ENCODE measurements at places on chromosomes 2 and 18.

- DNase-seq, result no peak
Observed at GRCh38 chr2:170247882-170248393, 70.0 kb downstream of the MYO3B start.

GRCh38 chr2:140353541-140353940 lies 1573.4 kb upstream of the NXPH2 start:
- no peak for DNase-seq

DNA sequence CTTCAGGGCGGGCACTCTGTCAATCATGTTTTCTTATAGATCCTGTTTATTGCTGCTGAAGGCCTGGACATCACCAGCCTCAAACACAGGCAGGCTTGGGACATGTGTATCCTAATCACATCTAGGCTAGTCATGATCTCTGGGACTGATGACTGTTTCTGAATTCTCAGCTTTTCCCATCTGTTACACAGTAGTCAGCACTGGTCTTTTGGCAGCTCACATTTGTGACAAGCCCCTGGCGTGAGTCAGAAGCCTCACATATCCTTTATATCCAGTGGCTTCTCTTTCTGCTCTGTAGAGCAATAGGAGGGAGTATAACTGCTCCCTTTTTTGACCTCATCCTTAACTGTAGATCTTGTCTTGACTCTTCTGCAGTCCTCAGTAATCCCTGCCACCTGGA lies 4.5 kb downstream of the SEMA4F start:
- DNase-seq, result no peak

GRCh38 chr2:237164474-237165042 lies 78.9 kb downstream of the COPS8 start:
- DNase-seq, result no peak

DNA sequence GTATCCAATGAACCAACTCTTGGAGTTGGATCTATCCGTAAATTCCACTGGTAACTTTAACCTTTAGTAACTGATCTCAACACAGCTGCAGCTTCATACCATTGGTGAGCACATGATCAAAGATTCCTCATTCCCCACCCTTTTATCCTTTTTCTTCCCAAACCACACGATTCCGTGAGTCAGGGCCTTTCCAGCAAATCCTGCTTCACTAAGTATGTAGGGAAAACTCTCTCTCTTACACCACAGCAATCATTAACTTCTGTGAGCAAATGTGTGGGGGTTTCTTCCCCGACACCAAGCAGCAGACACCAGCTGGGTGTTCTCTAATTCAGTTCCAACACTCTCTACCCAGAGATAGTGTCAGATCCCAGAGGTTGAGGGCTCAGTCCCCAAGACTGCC lies 23.5 kb downstream of the ELP2 start:
- no peak for DNase-seq

- no peak for DNase-seq
Observed at GRCh38 chr2:226847090-226847489, 11.2 kb downstream of the RHBDD1 start.

DNA sequence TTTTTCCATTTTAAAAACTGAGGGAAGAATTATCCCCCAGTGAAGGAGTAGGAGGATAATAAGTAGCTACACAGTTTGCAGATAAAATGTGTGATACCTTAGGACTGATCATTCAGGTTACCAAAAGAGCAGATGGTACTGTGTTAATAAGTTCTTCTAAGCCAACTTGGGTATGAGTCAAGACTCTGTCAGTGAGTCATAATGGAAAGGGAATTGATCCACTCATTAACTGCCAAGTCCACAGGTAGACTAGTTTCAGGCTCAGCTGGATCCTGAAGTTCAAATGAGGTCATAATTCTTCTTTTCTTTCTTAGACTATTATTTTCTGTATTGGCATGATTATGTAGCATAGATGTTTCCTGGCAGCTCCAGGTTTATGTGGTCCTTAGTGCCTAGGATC lies 142.4 kb upstream of the ALPP start:
- DNase-seq, result no peak

- no peak for DNase-seq
Observed at GRCh38 chr2:60298006-60298696, 255.3 kb downstream of the BCL11A start.

- no peak for DNase-seq
Observed at GRCh38 chr2:219362524-219363164, 25.1 kb downstream of the DNPEP start.

DNA sequence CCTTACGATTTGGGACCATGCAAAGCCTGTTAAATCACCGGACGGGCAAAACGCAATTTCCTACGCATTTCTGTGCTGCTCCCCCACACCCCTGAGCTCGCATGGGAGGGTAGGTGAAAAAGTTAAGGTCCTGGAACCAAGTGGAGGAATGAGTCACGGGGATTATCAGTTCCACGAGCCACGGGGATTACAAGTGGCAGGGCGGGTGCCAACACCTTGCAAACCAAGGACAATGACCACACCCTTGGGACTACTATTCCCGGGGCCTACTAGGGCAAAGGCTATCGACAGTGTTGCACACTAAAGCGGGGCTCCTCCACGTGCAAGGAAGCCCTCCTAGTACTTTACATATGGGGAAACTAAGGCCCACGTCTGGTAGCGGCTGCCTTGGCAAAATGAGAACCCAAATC lies 447 bp downstream of the RETSAT start:
- no peak for DNase-seq

DNA sequence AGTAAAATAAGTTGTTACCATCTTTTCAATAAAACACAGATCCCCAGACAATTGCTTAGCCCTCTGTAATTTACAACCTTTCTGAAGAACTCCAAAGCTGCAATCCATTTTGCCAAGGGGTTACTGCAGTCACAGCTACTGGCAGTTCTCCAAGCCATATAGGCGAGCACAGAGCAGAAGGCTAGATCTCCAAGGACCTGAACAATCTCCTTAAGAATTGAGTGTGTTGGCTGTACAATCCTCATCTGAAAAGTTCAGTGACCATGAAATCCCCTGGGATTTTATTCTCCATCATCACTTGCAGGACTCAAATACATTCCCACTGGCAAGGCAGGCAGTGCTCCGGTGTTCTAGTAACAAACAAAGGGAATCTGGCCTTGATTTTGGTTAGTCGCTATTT lies 103.9 kb upstream of the LRP1B start:
- no peak for DNase-seq

- no peak for DNase-seq
Observed at GRCh38 chr2:214649440-214650205, 159.9 kb downstream of the BARD1 start.

DNA sequence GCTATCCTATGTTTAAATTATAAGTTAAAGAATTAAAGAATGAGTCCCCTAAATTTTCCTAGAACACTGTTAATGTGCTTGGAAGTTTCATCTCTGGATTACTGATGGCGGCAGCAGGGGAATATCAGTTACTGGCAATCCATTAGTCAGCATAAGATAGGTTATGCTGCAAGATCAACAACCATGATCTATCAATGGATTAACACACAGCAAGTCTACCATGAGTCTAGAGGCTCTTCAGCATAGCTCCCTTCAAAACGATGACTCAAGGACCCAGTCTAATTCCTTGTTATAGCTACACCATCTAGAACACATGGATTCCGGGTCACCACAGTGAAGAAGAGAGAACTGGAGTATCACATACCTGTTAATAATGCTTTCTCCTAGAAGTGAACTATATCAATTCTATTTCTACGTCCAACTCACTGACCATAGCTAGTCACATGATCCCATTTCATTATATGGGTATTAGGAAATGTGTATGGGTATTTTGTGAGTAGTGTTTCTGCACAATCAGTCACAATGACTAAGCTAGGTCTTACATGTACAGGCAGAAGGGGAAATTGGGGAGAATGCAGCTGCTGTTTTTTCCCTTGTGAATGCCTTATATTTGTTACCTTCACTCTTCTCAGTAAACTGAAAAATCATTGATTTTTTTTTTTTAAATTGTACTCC lies 108.3 kb upstream of the MAPRE2 start:
- DNase-seq, result no peak

DNA sequence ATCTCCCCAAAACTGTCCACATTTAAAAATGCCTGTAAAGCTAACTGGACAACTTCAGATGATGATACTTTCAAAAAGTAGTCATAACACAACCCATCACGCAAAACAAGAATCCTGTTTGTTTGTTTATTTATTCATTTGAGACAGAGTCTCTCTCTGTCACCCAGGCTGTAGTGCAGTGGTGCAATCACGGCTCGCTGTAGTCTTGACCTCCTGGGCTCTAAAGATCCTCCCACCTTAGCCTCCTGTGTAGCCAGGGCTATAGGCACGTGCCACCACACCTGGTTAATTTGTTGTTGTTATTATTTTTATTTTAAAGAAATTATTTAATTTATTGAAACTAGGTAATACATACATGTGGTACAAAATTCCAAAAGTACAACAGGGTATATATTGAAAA lies 94.8 kb downstream of the RAPGEF4 start:
- DNase-seq, result no peak

DNA sequence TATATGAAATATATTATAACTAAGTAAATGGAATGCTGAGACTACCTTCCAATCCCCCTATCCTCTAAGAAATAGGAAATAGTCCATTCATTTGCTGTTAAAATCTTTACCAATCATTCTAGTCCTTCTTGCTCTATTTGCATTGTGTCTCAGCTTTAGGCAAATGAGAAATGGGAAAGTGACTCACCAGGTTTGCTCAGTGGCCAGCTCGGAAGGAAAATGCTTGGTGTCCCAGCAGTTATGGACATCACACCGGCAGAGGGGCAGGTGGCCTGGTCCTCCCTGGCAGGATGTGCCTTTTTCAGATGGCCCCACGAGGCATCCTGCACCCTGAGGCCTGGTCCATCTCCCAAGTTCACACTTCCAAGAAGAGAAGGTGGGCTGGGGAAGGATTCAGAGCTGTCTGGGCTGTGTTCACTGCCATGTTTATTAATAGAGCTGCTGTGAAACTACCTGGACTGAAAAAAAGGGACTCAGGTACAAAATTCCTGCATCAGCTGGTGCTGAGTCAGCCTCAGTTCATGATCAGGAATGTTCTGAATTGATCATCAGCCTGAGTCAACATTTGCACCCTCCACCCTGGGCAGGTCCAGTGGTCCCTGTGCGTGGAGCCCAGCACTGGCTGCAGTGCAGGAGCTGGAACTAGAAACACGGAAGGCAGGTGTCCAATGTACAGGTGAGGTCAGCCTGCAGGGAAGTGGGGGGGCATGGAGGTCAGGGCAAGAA lies 60.1 kb upstream of the ARL4C start:
- no peak for DNase-seq

- no peak for DNase-seq
Observed at GRCh38 chr2:11393711-11394236, 49.3 kb upstream of the ROCK2 start.

DNA sequence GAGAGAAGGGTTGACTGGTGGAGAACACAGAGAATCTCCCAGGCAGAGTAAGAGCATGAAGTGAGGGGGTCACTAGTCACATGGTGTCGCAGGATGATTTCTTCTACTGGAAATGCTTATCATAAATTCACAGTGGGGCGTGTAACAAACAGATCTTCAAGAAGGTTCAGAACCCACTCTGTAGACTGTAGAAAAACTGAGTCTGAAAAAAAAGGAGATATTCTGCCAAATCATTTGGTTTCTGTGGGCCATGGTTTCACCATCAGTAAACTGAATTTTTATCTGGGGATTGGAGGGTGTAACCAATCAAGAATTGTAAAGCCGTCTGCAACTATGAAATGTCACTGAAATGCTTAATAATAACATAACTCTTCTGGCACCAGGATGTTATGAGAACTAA lies 15.0 kb downstream of the TPGS2 start:
- no peak for DNase-seq

- DNase-seq, result no peak
Observed at GRCh38 chr2:235149736-235150135, 197.9 kb downstream of the SH3BP4 start.

- DNase-seq, result no peak
Observed at GRCh38 chr2:68044099-68044498, 18.7 kb downstream of the C1D start.

DNA sequence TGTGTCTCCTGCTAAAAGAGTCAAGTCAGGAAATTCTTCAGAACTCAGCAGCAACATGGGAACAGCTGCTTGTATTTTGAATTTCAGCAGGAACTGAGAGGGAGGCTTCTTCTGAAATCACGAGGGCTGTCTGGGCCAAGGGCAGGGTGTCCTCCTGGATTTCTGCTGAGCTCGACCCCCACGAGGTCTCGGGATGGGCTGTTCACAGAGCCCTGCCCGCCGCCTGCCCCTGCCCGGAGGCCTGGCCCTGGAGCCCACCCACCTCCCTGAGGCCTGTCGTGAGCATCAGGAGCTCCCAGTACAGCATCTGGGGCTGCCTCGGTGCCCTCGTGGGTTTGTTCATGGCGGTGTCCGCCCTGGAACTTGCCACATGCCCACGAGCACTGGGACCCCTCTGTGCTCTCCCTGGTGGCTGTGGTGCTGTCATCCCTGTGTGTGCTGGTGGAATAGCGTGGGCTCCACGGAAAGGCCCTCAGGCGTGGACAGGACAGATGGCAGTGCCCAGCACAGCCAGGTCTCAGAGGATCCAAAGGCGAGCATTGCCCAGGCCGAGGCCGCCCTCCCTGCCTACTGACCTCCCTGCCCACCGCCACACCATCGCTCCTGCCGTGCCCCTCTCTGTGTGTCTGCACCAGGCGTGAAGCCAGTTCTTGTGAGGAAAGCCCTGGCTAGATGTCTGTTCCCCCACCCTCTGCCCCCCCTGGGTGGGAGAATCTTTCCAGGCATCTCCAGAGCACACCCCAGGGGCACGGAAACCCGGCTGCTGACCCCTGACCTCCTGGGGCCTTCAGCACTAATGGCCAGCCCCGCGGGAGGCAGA lies 25.9 kb downstream of the RAMP1 start:
- no peak for DNase-seq

DNA sequence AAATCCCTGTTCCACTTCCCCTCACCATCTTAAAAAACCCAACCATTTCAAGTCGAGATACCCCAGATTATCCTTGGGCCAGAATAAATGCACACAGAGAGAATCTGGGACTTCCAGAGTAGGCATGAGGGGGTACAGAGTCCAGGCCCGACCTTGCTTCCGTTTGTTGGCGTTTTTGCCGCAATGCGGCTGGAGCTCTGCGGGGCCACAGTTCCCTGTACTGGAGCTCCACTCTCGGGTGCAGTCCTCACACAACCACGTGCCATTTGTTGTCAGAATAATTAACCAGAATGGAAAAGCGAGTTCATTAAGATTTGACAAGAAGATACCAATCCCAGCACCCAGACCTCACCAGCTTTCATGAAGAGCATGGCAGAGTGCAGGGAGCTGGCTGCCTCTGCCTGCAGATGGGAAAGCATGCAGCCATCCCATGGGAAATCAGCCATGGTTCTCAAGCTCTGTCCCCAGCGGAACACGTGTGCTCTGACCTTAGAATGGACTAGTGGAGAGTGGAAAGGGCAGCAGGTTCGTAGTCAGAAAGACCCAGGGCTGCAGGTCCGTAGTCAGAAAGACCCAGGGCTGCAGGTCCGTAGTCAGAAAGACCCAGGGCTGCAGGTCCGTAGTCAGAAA lies 472.8 kb downstream of the EIPR1 start:
- no peak for DNase-seq

- DNase-seq, result no peak
Observed at GRCh38 chr2:234025891-234026401, 24.6 kb upstream of the SPP2 start.

- no peak for DNase-seq
Observed at GRCh38 chr2:236196366-236196765, 28.2 kb upstream of the GBX2 start.

Measured in cortex of kidney (tissue), 1 donor.